ENCODE measurements at places on chromosomes 16 and 17.

GRCh38 chr16:77599793-77600415, 122.4 kb upstream of the NUDT7 start:
- no peak for DNase-seq

DNA sequence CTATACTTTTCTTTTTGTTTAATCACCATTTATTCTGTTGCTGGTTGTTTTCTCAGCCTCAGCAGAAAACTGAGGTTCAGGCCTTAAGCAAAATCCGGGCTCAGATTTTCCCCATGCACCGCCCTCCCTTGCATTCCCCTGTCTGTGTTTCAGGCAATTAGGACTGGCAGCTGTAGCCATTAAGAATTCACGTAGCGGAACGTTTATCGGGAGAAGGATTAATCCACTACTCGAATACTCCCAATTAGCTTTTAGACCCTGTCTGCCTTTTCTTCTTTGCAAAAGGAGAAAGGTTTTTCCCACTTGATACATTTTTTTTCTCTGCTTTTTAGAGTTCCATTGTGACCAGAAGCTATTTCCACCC, 173.1 kb downstream of the RPTOR start:
- no peak for DNase-seq

GRCh38 chr16:11188801-11189740, 66.9 kb downstream of the SOCS1 start:
- no peak for DNase-seq

- no peak for DNase-seq
These were observed 8.7 kb upstream of the SYNGR2 start for GRCh38 chr17:78159575-78160158.

GRCh38 chr17:41366070-41366469, 3.5 kb downstream of the KRT33B start:
- DNase-seq: no peak

DNA sequence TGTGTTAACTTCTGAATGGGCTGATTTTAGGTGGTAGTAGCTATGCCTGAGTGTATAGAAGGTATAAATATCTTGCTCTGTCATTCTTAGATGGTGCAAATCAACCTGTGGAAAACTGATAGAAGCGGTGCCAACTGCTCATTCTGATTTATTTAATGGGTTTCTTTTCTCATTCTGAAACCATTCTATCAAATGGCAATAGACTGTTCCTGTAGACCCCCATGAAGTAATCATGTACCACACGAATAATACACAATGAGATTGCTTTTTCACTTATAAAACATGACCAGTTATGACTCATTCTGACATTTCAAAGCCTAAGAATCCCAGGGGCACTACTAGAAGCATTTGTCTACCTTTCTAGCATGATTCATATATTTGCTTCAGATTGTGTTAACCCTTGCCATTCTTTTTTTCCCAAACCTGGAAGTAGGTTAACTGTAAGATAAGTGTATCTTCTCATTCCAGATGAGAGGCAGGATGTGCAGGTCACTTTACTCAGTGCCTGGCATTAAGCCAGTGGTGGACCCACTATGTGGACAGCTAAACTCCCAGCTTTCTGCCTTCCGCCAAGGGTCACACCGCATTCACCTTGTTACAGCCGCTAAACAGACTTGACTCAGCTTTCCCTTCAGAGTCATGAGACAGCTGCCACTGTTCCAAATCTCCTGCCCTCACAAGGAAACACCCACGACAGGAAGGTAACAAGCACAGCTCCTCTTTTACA, 16.4 kb upstream of the SLC16A11 start:
- DNase-seq: no peak

DNA sequence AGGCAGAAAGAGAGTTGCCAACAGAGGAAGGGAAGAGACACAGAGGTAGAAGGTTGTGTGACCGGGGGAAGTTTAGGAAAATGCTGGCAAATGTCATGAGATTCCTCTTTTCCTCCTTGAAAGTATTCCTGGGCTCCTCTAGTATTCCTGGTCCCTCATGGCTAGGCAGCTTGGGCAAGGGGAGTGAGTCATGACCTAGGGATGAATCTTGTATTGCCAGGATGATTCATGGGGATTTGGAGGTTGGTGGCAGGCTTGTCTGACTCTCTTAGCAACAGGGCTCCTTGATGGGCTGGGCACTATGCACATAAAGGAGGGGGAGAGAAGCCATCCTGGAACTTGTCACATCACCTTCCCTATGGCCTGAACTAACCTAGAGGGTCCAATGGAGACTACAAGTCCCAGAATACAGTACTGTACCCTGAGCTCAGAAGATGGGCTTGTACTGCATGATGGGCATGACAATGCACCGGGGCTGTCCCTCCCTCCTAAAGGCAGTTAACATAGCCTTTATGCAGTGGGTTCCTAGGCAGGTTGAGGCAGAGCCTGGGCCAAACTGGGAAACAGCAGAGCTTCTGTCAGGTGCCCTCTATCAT, 2.1 kb upstream of the SEZ6 start:
- no peak for DNase-seq

DNA sequence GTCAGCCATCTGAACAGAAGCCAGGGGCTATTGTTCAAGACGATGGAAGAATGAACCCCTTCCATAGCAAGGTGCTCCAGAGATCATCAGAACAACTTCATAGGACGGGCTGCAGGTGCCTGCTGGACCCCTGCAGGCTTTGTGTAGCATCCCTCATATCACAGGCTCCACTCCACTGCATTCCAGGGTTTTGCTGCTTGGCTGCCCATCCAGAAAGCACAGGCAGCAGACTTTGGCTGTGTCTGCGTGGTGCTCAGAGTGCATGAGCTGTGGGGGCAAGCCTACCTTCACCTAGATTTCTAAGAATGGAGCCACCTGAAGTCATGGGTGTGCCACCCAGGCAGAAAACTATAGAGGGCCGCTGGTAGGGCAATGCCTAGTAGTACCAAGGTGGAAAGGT, 93.9 kb upstream of the NLRP1 start:
- no peak for DNase-seq

DNA sequence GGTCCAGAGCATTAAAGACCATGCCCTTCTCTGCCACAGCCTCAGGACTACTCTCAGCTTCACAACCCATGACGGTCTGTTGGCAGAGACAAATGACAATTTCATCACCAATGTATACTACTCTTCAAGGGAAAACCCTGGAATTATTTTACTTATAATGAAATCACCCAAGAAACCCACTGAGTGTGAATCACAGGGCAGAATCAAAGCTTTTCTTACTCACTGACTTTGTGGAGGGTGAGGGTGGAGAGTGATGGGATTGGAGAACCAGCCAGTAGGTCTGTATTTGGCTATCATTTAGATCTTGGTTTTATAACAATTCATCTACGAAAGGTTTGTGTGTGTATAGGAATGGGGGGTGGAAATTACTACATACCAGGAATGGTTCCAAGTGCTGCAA, 442.6 kb downstream of the SHISA9 start:
- no peak for DNase-seq

DNA sequence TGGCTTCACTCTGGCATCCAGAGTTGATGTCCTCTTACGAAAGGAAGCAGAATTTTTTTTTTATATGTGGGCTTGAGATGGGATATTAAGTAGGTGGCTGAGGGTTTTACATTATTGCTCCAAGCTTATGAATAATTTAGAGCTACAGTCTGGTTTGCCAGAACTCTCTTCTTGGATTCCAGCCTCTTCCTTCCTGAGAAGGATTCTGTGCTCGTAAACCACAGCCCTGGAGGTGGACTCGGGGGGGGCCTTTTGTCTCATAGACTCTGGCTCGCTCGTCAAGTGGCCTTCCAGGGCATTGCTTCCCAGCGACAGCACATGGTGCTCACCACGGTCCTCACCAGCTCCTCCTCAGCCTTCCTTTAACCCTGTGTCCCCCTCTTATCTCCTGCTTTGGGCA, 43.2 kb downstream of the TMEM11 start:
- DNase-seq: no peak

DNA sequence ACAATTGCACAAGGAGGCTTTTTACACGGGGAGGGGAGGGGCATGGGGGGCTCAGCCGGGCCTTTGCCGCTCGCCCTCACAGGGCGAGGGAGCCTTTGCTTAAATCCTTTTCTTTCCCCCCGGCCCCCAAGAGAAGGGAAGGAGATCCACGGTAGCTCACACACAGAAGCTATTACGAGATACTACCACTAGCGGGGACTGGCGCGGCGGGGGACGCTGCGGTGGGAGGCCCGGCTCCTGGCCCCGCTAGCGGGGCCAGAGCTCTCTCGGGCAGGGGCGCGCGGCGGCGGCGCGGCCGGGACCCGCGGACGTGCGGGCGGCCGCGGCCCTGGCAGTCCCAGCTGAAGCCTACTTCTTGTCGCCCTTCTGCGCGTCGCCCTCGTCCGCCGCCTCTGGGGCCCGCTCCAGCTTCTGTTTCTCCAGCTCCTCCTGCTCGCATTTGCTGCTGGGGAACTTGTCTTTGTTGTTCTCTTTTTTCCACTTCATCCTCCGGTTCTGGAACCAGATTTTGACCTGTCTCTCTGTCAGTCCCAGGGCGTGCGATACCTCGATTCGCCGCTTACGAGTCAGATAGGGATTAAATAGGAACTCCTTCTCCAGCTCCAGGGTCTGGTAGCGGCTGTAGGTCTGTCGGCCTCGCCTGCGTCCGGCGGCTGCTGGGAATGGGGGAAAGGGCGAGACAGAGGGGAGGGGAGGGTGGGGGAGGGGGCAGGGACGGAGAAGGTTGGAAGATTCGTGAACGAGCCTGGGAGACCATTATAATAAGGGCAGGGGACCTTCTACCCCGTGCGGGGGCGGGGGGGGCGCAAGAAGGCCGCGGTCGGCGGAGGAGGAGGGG, 2.0 kb downstream of the HOXB8 start:
- DNase-seq: no peak

GRCh38 chr16:50915120-50915519, 173.2 kb downstream of the CYLD start:
- DNase-seq: no peak

- no peak for DNase-seq
These were observed 64.7 kb downstream of the CDK12 start for GRCh38 chr17:39525801-39526506.

DNA sequence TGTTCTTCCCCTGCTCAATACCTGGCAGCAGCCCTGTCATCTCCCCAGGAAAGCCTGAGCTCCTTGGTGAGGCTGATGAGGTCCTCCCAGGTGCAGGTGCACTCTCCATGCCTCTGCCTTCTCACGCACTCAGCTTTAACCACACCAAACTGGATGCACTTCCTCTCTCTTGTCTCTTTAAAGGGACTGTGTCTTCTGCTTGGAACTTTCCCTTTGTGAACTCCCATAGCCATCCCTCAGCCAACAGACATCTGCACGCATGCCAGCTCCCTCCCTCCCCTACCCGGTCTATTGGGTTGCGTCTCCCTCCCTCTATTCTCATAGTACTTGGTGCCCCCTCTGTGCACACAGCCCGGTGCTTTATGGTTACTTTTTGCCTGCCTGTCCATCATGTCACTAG, 231.2 kb downstream of the MSI2 start:
- DNase-seq: no peak

- DNase-seq: no peak
These were observed 73.3 kb upstream of the TBX2 start for GRCh38 chr17:61326330-61326729.

- no peak for DNase-seq
These were observed 40.7 kb upstream of the SLC12A3 start for GRCh38 chr16:56824331-56824730.

DNA sequence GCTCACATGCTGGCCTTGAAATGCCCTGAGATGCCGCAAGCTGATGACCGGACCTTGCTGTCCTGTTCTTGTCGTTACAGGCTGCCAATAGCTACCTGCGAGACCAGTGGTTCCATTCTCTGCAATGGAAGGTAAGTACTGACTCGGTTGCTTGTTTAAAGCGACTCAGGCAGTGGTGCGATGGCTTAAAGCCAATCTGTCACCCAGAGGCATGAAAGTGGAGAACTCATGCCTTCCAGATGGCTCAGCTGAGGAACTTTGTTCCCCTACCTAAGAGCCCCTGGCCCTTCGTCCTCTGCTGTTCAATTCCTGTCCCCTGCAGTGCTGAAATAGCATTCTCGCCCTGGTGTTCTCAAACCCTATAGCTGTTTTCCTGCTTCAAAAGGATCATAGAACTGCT, 158.3 kb upstream of the PLCG2 start:
- DNase-seq: no peak

GRCh38 chr17:74525781-74526288, 5.4 kb downstream of the CD300LB start:
- DNase-seq: no peak

- no peak for DNase-seq
These were observed 446.2 kb downstream of the XYLT1 start for GRCh38 chr16:17024514-17024913.

DNA sequence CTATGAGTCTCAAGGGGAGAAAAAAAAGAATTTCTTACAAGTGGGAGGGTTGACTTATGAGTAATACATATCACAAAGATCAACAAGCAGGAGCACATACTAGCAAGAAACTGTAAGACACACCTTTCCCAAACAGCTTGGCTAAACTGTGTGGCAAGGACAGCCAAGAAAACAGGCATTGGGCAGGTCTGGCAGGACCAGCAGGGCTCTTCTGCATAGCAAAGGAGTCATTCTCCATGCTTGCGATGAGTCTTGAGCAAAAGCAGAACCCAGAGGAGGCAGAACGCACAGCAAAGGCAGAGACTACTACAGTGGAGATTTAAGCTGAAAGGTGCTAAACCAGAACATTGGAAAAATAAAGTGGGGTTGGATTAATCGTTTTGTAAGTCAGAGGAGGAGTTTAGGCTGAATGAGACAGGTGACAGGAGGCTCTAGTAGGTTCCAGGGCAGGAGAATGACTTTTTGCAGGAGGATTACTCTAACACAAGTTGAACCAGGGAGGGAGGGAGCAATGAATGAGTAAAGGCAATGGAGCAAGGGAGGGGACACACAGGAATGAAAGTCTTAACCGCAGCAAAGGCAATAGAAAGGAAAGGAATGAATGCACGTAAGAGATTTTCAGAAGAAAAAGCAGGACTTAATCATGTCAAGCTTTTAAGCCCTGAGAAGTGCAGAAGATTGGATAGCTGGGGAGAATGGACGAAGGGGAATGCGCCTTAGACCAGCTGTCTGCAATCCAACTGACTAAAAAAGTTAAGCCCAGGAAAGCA, 2.7 kb downstream of the N4BP1 start:
- DNase-seq: no peak

GRCh38 chr16:31193874-31194273, 8.7 kb downstream of the PYCARD start:
- DNase-seq: no peak

- no peak for DNase-seq
These were observed 223.3 kb downstream of the IRX3 start for GRCh38 chr16:54063279-54063773.

DNA sequence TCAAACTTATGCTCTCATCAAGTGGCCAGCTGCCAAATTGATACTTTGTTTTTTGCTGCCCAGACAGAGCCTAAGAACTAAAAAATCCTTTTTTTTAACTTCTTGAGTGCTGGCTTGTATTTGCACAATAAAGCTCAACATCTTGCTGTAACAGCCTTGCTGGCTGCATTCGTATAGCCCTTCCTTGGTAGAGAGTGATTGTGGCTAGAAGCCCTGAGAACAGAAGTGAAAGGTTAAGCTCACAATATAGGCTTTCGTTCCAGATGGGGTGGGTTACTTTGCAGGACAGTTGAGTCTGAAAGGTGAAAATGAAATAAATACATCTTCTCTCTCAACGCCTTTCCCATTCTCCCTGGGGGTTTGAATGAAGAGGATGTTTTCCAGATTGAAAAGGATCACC, 278.8 kb downstream of the HS3ST3B1 start:
- DNase-seq: no peak

- DNase-seq: peak; percentile 57
These were observed at the start of gene LGALS9 for GRCh38 chr17:27630607-27631410. TSS of gene LGALS9 (plus strand) at chr17:27631188. CDS start at chr17:27631266, 78 bp downstream.

Data from GM06990 (cell line).